ENCODE measurements at places on chromosomes 1 and 21. TPM values are rescaled to one million over a fixed set of nuclear protein-coding genes. Genes with fewer than 3 reads are reported as not detected.

The RPE65 gene
- polyA plus RNA-seq = not detected

DNA sequence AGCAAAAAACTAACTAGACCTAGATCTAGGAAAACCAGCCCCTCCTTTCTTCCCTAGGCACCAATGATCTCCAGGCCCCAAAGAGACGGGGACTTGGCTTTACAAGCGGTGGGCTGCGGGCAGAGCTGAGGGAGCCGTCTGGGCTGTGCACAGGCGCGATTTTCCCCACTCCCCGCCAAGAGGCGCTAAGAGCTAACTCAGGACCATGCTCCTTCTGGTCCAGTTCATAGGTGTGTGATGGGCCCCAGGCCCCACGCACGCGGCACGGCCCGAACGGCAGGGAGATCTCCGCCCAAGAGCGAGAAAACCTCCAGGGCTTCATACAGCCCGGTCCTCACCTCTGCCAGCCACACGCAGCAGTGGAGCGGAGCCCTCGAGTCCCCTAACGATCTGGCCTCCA lies 7.5 kb upstream of the GPR153 start:
- no peak for DNase-seq
- H3K27ac ChIP-seq = no peak overlapping the region
- H3K4me3 ChIP-seq = no peak overlapping the region
- no peaks in the 10 kb centered on the region for H3K4me1 ChIP-seq

DNA sequence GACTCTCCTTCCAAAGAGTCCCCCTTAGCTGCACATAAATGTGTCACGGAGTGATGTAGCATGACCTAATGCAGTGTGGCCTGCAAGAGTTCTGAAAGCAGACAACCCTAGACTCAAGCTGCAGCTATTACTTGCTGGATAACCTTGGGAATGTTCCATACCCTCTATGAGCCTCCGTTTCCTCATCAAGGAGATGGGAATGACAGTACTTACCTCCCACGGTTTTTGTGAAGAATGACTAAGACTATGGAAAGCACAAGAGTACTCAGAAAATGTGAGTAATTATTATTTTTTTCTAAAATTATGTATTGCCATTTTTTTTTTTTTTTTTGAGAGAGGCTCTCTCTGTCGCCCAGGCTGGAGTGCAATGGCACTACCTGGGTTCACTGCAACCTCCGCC lies 3.0 kb downstream of the TTC39A start:
- H3K4me1 ChIP-seq = peaks cover 11% of the 10 kb centered on the region
- DNase-seq = no peak
- peaks cover 7% of the 10 kb centered on the region for H3K27me3 ChIP-seq
- no peak overlapping the region for H3K27ac ChIP-seq
- H3K4me3 ChIP-seq = no peak overlapping the region
- no peaks in the 10 kb centered on the region for H3K36me3 ChIP-seq

GRCh38 chr1:9844106-9844505 lies 20.3 kb upstream of the CLSTN1 start:
- no peak overlapping the region for H3K4me3 ChIP-seq
- peaks cover 3% of the 10 kb centered on the region for H3K36me3 ChIP-seq
- H3K4me1 ChIP-seq = no peaks in the 10 kb centered on the region

DNA sequence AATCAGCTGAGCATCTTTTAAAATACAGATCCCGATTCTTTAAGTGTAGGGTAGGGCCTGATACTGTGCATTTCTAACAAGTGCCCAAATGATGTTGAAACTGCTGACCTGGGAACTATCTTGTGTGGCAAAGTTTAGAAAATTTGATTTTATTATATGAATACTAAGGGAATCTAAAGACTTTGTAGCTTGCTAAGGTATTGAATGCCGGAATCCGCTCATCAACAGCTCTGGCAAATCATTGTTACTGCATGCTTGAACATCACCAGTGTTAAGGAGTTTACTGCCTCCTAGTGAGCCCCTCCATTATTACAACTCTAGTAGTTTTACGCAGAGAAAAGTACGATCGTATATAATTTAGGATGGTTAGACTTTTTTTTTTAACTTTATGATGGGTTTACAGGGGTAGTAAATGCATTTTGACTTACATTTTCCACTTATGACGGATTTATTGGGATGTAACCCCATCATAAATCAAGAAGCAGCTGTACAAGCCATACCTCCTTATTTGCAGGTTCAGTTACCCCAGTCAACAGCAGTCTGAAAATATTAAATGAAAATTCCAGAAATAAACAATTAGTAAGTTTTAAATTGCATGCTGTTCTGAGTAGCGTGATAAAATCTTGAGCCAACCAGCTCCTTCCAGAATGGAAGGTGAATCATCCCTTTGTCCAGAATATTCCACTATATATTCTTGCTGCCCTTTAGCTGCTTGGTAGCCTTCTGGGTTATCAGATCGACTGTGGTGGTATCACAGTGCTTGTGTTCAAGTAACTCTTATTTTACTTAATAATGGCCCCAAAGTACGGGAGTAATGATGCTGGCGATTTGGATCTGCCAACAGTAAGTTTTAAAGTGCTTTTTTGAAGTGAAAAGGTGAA lies 892 bp downstream of the TYW3 start:
- peaks cover 52% of the 10 kb centered on the region for H3K4me1 ChIP-seq
- H3K36me3 ChIP-seq = peaks cover 21% of the 10 kb centered on the region
- peak overlapping the region; percentile 96 for H3K4me3 ChIP-seq
- H3K27me3 ChIP-seq = peaks cover 3% of the 10 kb centered on the region
- peak; percentile 70 for DNase-seq

DNA sequence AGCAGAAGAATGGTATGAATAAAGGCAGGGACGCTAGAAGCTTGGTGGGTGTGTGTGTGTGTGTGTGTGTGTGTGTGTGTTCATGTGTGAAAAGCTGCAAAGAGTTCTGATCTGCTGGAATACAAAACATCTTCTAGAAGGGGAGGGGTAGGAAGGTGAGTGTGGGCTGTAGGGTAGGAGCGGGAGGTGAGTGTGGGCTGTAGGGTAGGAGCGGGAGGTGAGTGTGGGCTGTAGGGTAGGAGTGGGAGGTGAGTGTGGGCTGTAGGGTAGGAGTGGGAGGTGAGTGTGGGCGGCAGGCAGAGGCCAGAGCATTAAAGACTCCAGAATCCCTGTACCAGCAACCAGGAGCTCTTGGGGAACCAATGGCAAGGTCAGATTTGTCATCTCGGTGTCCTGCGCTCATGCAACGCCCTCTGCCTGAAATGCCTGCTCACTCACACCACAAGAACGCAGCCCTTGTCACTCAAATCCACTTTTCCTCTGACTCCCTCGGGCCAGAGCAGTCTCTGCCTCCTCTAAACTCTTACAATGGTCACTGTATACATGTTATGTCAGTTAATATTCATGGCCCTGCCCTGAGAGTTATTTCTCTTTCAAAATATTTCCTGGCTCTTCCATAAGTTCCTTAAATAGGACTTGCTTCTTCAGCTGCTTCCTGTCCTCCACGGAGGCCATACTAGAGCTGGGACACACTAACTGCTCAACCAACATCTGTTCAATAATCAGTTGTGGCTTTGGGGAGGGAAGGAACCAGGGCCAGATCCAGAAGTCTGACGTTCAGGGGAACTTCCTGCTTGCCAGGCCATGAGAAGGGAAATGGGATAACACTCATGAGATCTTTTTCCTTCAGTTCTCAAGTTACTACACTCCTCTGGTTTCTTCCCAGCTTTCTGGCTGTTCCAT lies 53.6 kb upstream of the ZNF644 start:
- peaks cover 4% of the 10 kb centered on the region for H3K27me3 ChIP-seq
- no peak overlapping the region for H3K27ac ChIP-seq
- H3K4me3 ChIP-seq = no peak overlapping the region
- no peaks in the 10 kb centered on the region for H3K36me3 ChIP-seq

Data from immature natural killer cell (primary cell).